AG04450 (cell line): ENCODE measurements at places on chromosomes 3 and 15.

GRCh38 chr15:46732060-46732459 is 985.2 kb upstream of the SEMA6D start:
- no peak for DNase-seq

DNA sequence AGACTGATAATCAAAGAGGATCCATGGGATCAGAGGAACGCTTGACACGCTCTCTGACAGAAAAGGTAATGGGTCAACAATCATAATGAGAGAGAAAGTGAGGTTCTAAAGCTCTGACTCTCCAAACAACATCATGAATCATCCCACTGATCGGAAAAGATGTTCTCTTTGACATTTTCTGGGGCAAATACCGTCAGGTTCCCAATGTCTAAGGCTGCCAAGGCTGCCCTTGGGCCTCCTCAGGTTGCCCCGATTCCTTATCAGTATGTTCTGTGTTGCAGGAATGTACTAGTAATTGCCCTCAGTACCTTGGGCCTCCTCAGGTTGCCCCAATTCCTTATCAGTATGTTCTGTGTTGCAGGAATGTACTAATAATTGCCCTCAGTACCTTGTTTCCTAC is 60.9 kb downstream of the NPTN start:
- no peak for DNase-seq

DNA sequence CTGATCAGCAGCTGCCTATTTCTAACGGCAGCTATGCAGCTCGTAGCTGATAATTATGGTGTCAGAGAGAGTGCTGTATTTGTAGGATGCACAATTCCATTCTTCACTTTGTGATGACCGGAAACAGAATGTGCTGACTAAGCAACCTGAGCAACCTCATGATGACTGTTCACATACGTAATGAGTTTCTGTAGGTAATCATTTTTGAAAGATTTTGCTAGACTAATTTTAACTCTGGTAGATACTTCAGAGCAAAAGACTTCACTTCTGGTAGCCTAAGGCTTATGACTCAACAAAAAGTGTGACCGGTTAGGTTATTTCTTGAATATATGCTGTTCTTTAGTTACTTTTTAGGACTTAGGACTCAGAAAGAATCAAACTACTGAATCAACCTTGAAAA is 567.7 kb downstream of the NAALADL2 start:
- DNase-seq = no peak

DNA sequence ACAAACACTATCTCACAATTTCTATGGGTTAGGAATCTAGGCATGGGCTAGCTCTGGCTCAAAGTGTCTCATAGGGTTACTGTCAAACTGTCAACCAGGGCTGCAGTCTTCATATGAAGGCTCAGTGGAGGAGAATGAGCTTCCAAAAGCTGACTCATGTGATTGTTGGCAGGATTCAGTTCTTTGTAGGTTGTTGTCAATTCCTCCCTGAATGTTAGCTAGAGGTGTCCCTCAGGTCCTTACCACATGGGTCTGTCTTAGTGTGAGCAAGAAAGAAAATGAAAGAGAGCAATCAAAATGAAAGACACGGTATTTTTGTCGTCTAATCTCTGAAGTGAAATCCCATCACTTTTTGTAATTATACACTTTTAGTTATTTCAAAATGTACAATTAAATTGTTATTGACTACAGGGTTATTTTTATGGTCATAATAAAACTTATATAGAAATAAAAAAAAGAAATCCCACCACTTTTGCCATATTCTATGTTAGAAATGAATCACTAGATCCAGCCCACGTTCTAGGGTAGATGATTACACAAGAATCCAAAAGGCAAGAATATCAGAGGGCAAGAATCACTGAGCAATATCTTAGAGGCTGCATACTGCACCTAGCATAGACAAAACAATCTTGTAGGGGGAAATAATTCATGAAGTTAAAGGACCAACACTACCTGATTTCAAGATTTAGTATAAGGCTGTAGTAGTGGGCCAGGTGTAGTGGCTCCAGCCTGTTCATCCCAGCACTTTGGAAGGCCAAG is 8.4 kb downstream of the ACSBG1 start:
- DNase-seq = no peak

DNA sequence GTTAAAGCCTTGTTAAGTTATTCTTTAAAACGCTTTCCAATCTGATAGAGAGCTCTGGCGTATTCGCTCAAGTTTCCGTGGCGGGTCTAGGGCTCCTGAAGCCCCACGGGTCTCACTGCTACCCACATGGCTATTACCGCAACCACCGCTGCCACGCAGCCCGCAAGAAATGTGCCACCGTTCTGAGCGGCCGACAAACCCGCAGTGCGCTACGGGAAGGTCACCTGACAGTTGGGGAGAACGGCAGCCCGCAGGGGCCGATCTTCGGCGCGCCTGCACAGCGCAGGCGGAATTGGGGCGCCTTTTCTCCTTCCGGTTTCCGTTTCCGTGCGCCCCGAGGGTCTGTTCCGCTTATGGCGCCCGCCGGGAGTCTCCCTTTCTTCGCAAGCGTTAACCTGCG is 76.6 kb upstream of the SNRPN start:
- no peak for DNase-seq

DNA sequence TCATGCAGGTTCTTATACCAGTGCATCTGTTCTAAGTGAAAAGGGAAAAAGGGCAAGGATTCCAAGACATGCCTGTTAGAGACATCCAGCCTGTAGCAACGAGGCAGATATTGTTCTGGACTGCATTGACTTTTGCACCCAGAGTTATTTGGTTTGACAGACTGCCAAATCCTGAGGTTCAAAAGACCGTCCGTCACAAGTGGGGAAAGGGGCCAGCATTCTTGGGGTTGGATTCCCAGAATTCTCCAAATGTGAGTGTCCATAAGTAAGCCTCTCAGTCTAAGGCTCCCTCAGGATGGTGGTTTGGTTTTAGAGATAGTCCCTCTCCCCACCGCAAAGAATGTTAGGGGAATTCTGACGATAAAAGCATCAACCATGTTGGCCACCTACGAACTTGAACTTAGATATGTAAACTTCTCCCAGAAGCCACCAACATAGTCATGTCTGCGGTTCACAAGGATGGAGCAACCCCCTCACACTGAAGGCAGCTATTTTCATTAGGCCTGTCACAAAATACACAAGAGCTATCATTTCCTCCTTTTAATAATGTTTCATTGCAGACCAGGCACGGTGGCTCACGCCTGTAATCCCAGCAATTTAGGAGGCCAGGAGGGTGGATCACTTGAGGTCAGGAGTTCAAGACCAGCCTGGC is 13.6 kb upstream of the LACTB start:
- peak; percentile 100 for DNase-seq

- DNase-seq = no peak
Observed at GRCh38 chr3:136250903-136251460, 842 bp downstream of the PCCB start.

GRCh38 chr3:130865489-130865888 is 28.4 kb upstream of the ATP2C1 start:
- DNase-seq = no peak

GRCh38 chr15:56035166-56035565 is 41.8 kb upstream of the NEDD4 start:
- no peak for DNase-seq

DNA sequence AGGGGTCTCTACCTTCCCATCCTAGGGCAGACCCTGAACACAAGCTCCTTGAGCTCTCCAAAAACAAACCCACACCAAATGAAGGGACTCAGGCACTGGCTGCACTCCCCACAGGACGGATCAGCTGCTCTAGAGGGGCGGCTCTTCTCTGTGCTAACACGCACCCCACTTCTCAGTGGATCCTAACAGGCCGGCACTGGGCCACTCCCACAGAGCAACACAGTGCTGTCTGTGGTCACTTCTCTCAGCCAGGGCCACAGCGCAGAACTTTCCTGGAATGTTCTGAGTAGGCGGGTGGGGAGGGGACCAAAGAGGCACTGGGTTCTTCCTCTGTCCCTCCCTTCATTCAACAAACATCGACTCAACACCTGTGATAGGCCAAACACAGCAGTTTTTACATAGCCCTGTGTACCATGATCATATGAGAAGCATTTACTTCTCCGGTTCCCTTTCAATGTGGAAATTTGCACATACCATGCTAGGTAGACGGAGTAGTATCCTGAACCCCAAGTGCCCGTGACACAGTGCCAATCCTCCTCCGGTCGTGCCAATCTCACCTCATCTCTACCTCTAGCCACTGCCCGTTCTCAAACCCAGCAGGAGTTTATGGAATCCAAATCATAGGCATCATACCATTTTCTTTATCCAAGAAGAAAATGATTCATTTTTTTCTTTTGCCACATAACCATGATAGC is 98.1 kb downstream of the LRIG1 start:
- no peak for DNase-seq

GRCh38 chr3:59052803-59053411 is 3.1 kb upstream of the CFAP20DC start:
- peak; percentile 3 for DNase-seq
